NCI-H187 (cell line): ENCODE measurements at places on chromosomes 7 and 10.

DNA sequence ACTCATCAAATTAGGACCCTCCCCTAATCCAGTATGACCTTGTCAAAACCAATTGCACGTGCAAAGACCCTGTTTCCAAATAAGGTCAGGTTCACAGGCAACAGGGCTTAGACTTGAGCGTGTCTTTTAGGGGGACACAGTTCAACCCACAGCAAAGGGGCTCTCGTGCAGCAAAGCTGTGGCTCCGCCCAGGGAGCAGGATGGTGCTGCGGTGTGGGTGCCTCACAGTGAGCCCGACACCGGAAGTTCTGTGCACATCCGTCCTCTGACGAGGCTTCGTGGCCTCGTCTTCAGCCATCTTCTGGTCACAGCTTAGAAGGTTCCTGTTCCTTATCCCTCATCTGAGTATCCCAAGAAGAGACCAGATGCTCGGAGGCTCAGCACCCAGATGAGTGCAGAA lies 509.2 kb upstream of the FOXK1 start:
- DNase-seq = no peak

DNA sequence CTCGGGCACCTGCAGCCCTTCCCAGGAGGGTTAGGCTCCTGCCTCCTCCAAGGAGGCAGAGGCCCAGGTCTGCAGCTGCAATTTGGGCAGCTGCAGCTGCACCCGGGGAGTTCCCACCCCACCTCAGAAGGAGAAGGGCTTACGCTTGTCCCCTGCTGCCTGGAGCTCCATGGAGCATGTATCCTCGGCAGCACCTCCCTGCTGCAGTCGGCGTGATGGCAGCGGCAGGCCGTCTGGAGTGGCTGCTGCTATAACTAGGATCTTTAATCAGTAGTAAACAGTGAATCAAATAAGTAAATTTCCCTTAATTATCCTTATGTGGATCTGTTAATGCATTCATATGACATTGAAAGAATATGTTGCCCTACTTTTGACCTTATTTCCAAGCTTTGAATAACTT lies 167.0 kb downstream of the PON1 start:
- no peak for DNase-seq

GRCh38 chr7:68694656-68695055 lies 903.6 kb upstream of the AUTS2 start:
- no peak for DNase-seq

DNA sequence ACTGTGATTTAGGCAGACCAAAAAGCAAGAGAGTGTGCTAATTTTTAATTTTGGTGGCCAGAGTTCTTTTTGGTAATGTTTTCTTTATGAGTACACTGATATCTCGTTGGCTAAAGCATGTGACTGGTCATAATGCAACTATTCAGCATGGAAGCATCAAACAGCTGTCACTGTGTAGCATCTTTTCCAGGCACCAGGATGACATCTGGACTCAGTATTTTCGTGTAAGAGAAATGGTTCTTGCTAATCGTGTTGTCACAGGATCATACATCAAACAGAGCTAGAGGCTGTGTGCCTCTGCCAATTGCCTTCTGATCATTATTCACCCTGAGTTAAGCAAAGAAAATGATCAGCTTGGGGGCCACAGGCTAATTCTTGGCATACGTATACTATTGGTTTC lies 118.9 kb downstream of the SND1 start:
- no peak for DNase-seq

DNA sequence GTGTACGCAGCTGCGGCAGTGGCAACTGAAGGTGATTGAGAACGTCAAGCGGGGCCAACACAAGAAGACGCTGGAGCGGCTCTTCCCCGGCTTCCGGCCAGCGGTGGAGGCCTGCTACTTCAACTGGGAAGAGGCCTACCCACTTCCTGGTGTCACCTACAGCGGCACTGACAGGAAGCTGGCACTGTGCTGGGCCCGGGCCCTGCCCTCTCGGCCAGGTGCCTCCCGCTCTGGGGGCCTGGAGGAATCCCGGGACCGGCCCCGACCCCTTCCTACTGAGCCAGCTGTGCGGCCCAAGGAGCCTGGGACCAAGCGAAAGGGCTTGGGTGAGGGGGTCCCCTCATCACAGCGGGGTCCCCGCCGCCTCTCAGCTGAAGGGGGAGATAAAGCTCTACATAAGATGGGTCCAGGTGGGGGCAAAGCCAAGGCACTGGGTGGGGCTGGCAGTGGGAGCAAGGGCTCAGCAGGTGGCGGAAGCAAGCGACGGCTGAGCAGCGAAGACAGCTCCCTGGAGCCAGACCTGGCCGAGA lies 6.5 kb downstream of the ZSWIM8 start:
- DNase-seq = no peak

GRCh38 chr10:110535958-110536891 lies 31.3 kb upstream of the SMC3 start:
- DNase-seq = no peak

- no peak for DNase-seq
Measured at GRCh38 chr7:127981965-127982364, 49.3 kb downstream of the LRRC4 start.

DNA sequence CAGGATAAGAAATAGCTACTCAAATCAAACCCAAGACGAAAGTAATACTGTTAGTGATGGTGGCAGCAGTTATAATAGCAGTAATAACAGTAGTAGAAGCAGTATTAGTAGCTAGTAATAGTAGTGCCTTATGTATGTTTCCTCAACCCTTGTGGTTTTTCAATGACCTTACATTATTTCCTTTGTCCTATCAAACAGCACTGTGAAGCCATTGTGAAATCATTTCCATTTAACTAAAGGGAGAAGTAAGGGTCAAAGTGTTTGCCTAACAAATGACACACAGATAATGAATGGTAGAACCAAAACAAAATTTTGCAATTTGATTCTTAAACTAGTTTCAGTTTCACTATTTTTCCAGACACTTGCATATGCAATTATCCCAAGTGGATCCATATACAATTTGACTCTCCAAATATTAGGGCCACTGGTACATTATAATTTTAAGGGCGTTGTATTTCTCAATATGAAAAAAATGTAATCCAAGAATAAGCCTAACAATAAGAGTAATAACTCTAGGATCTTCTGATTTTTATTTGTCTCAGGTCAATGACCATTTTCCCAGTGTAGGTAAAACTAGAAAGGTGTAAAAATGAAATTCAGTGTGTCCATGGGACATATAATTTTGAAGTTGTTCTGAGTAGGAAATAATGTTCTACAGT lies 33.7 kb upstream of the TMEM26 start:
- no peak for DNase-seq

DNA sequence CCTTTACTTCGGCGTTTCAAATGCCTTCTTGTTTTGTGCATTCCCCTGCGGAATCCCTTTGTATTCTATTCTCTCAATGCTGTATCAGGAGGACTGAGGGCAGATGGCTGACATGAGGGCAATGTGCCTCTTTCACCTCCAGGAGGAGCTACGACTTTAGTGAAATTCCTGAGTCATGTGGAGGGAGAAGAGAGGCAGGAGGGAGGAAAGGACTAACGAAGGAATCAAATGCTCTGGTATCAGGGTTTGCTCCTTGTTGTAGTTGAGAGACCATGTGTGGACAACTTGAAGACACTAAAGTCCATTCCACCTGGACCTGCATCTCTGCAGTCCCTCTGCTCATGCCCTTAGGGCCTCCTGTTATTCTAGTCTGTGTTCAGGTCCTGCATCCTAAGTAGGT lies 40.2 kb upstream of the PRSS58 start:
- no peak for DNase-seq

- DNase-seq = no peak
Measured at GRCh38 chr10:73486601-73487000, 9.2 kb downstream of the PPP3CB start.

DNA sequence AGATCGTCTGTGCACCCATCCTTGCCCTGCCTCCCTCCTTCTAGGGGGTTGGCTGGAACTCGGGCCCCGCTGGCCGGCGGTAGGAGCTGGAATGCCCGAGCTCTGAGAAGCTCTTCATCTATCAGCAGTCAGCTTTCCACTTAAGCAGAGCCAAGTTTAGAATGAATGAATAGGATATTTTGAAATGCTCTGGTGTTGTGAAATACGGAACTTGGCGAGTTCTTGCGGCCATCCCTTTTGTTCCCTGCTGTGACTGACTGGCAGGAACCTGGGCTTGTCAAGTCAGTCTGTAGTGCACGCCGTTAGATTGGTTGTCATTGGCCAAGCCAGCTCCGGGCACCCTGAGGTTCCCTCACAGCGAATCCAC lies 33.3 kb downstream of the FOXK1 start:
- DNase-seq = no peak

DNA sequence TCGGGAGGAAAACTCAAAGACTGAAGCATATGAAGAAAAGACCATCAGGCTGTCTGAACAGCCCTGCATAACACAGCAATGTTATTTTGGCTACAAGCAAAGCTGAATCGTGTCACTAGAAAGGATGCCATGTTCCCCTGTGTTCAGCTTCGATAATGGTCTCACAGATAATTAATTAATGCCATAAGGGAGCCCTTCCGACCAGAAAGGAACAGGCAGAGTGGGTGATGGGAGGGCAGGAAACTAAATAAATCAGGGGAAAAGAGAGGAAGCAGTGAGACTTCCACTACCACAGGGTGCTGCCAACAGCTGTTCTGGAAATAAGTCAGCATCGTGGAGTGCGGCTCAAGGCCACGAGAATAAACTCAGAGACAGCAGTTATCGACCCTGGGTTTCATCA lies 3.2 kb downstream of the PTPRN2 start:
- DNase-seq = no peak

DNA sequence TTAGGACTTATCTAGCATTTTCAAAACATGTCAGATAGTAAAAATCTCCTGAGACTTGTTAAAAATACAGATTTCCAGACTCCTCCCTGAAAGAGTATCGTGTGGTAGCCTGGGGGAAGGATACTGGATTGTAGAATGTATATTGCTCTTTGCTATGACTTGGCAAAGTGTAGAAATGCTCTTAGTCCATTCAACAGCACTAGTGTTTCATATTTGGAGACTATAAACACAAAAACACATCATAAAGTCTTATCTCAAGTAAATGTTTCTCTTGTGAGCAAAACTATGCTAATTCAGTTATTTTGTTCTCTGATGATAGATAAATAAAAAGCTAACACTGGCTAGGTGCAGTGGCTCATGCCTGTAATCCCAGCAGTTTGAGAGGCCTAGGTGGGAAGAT lies 137.5 kb upstream of the PRPS1L1 start:
- DNase-seq = no peak

- DNase-seq = no peak
Measured at GRCh38 chr10:36073796-36074345, 431.8 kb upstream of the FZD8 start.

GRCh38 chr10:68752711-68753350 lies 31.8 kb downstream of the CCAR1 start:
- no peak for DNase-seq

DNA sequence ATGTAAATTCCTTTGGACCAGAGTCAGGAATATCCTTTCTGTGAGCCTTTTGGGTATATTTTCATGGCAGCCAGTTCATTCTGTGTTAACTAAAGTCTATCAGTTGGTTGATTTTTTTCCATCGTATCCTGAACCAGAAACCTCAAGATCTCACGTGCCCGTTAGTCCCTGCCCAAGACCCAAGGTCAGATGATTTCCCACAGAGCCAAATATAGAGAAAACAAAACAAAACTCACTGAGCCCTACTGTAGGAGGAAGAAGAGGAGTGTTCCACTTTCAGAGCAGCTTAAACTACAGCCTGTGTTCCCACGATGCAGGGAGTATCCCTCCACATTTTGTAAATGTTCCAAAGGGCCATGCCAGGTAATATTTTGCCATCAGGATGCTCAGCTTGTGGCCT lies 96.0 kb upstream of the ADO start:
- no peak for DNase-seq

GRCh38 chr7:1562597-1563051 lies 6.6 kb upstream of the TMEM184A start:
- DNase-seq = no peak

- DNase-seq = no peak
Measured at GRCh38 chr7:102931757-102932156, 19.0 kb downstream of the LRRC17 start.

DNA sequence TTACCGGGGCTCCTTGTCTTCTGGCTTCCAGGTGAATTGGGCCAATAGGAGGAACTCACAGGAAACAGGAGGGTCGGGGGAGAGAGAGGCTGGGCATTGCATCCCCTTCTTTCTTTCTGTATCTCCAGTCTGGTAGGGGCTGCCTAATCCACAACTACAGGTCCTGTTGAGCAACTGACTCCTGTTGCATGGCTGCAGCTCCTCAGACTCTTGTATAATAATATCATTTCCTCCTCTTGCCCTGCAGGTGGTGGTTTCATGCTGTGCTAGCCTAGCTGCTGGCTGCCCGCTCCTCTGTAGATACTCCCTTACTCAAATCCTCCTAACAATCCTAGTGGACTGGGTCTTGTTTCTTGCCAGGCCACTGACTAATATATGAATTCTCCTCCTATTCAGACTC lies 276.5 kb upstream of the SMIM30 start:
- DNase-seq = no peak

GRCh38 chr10:112813866-112814591 lies 136.0 kb upstream of the TCF7L2 start:
- DNase-seq = no peak
